CD4-positive, alpha-beta T cell treated with Interleukin-21 for 1 hour (primary cell): ENCODE measurements at places on chromosomes 3 and 15.
A peak's percentile ranks its signal among the peaks of the same experiment; 100 is the strongest.

DNA sequence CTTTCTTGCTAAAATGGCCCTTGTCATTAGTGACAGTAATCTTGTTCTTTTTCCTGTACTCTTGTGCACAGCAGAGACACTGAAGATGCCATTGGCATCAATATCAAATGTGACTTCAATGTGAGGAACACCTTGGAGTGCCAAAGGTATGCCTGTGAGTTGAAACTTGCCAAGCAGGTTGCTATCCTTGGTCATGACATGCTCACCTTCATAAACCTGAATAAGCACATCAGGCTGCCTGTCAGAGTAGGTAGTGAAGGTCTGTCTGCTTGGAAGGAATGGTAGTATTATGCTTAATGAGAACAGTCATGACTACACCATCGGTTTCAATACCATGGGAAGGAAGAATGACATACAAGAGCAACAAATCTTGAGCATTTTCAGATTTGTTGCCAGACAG is 6.3 kb upstream of the RAB5A start:
- no peak for DNase-seq

- no peak for DNase-seq
Observed at GRCh38 chr3:66863205-66864111, 134.6 kb upstream of the KBTBD8 start.

DNA sequence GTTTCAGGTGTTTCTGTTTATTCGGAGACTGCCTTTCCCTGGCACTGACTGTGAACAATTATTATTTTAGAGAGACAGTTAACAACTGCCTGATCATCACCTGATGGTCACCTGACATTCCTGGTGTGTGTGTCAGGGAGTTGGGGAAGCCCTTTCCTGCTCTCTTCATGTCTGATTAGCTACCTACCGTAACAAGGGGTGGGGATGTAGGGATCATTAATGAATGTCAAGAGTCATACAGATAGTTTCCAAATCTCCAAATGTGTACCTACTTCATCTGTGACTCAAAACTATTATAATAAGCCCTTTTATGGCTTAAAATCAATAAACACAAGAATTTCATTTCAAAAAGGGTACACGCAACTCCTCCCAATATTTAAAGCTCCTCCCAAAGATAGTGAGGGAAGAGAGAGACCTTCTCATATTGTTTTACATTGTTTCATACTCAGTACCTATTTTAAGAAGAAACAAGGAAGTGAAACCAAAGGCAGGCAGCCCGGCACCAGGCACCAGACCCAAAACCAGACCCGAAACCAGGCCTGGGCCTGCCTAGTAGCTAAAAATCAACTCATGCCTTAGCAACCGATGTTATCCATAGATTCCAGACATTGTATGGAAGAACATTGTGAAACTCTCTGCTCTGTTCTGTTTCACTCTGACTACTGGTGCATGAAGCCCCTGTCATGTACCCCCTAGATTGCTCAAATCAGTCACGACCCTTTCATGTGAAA is 844.9 kb upstream of the ALCAM start:
- DNase-seq = peak; percentile 19

DNA sequence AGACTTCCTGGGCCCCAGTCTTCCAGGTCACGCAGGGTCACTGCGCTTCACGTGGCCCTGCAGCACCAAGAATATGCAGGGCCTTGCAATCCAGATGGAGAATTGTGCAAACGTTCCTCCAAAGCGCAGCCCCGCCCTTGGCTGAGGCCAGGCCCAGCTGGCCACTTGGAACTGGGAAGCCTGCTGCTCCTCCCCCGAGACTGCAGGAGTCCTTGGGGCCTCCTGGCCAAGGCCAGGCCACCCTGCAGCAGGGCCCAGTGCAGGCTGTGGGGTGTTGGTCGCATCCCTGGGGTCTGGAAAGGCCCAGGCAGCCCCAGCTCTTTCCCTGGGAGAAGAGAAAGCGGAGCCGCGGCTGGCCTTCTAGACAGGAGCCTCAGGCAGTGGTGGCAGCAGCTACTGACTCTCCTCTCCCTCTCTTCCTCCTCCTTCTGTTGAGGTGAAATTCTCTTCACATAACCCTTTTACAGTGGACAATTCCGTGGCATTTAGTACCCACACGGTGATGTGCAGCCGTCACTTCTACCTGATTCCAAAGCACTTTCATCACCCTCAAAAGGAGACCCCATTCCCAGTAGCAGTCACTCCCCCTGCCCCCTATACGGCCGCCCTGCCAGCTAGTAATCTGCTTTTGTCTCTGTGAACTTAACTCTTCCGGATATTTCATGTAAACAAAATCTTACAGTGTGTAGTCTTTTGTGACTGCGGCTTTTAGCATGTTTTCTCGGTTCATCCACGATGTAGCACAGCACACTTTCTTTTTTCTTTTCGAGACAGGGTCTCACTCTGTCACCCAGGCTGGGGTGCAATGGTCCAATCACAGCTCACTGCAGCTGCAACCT is 103.9 kb downstream of the TMEM266 start:
- DNase-seq = no peak

GRCh38 chr3:149763565-149764195 is 11.4 kb upstream of the COMMD2 start:
- DNase-seq = no peak

DNA sequence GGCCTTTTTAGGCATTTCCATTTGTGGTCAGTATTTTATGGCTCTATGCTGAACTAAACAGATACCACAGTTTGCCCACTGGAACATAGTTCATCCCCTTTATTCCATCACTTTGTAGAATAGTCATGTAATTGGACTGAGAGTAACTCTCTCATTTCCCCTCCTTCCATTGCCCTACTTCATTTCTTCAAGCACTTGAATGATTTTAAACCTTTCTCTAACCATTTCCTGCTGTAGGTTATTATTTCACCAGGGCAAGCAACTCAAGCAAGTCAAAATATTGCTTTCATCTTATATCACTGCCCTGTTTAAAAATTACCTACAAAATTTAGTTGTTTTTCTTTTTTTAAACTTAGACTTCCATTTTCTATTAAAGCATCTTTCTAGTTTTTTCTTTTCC is 177.0 kb downstream of the RAP2B start:
- DNase-seq = no peak

- no peak for DNase-seq
Observed at GRCh38 chr3:23948761-23949160, 3.7 kb downstream of the NR1D2 start.

DNA sequence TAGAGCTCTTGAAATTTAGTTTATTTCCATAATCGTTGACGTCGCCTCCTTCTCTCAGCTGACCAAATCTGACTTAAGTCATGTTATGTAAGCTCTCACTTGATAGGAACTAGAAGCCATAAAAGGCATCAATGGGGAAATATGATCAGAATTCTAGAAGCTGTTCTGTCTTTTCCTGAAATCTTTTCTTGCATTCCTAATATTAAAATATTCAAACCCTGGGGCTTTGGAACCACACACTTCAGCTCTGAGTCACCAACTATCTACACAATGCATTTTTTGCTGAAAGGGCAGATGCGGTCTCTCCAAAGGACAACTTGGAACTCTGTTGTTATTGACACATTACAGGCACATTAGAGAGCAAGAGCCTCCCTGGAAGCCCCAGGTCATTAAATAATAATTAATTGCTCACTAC is 91.3 kb downstream of the LARS2 start:
- no peak for DNase-seq

GRCh38 chr3:160486459-160486869 is 36.9 kb upstream of the TRIM59 start:
- peak; percentile 47 for DNase-seq

GRCh38 chr3:189365609-189366564 is 194.1 kb downstream of the TPRG1 start:
- no peak for DNase-seq

GRCh38 chr15:66884115-66884622 is 181.2 kb upstream of the SMAD3 start:
- DNase-seq = no peak

- DNase-seq = no peak
Observed at GRCh38 chr3:141728355-141728892, 9.7 kb upstream of the RNF7 start.

DNA sequence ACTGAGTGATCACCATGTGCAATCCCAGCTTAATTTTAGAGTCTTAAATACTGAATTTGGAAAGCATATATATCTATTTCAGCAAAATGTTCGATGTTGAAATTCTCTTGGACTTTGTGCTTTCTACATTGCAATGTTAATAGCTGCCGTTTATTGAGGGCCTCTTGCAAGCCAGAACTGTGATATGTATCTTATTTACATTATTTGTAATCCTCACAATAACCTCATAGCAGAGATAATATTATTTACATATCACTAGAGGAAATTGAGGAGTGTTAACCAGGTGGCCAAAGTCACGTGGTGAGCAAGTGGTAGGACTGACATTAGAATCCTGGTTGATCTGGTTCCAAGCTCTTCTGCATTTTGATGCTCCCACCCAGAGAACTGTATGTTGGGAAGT is 254.1 kb downstream of the SLC9A9 start:
- DNase-seq = no peak

GRCh38 chr3:114902691-114903101 is 244.4 kb downstream of the ZBTB20 start:
- no peak for DNase-seq

DNA sequence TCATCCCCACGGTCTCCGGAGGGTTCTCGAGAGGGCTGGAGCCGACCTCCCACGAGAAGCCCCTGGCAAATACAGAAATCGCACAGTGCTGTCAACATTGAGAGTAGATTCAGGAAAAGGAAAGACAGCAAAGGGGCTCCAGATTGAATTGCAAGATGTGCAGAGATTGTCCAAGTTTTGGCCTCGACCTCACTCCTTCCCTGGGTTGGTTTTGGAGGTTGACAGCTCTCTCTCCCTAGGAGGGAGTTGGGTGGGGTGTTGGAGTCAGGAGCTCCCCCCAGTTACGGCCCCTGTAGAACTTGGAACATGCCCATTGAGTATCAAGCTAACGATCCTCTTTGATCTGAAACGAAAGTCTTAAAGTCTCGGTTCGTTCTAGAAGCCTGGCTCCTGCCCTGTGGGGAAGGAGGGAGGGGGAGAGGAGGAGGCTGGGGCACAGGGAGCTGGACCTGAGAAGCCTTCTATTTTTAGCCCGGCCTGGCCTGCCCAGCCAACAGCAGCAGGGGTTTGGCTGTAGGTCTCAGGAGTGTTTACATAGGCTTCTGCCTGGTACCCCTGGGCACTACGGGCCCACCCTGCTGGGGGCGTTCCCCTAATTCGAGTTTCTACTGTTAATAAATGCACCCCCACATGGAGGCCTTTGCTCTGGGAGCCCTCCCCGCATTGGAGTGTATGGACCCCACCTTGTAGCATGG is 672 bp upstream of the KY start:
- no peak for DNase-seq

- peak; percentile 50 for DNase-seq
Observed at GRCh38 chr15:43204016-43204901, 16.6 kb downstream of the EPB42 start.

GRCh38 chr15:76347482-76348055 is 11.0 kb downstream of the ISL2 start:
- no peak for DNase-seq
